AG04450 (cell line): ENCODE measurements at places on chromosomes 6 and 20. TPM values are rescaled to one million over a fixed set of nuclear protein-coding genes. Genes with fewer than 3 reads are reported as not detected.

The TREML2 gene
- not detected in 2 replicates for polyA plus RNA-seq

The MUC22 gene
- not detected in 2 replicates for polyA plus RNA-seq

The LTB gene
- polyA plus RNA-seq = not detected in 2 replicates

The COL12A1 gene
- polyA plus RNA-seq = 1,042 and 1,109 TPM in 2 replicates

The PNPLA1 gene
- not detected in 2 replicates for polyA plus RNA-seq

The DLK2 gene
- polyA plus RNA-seq = 0.62 and 0.86 TPM in 2 replicates

The TFAP2D gene
- not detected in 2 replicates for polyA plus RNA-seq
